ENCODE measurements at places on chromosomes 6 and 20. TPM values are rescaled to one million over a fixed set of nuclear protein-coding genes. Genes with fewer than 3 reads are reported as not detected.
A peak's percentile ranks its signal among the peaks of the same experiment; 100 is the strongest.

DNA sequence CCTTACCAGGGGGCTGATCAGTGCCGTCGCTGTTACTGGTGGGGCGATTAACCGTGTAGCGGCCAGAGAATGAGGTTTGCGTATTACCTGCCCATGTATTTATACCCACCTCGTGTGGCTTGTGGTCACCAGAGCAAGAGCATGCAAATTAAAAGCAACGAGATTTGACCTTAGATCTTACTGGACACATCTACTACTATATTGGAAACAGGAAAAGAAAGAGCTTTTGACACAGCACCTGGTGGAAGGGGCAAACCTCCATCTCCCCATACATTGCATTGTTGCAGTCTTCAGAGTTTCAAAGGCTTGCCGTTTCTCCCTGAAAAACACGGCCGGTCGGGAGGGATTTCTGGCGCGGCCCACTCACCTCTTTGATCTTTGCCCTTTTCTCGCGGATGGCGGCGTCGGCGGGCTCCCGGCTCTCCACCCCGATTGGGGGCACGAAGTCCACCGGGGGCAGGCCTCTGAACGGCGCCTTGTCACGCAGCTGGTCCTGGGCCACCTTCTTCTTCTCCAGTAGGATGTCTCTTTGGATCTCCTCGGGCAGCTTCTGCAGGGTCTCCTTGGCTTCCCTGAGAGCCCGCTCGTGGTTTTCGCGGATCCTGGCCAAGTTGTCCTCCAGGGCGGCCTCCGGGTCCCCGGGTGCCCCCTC lies 1.3 kb downstream of the MAN1A1 start:
- H3K4me3 ChIP-seq = peak overlapping the region; percentile 97
- peaks cover 36% of the 10 kb centered on the region for H3K4me1 ChIP-seq
- DNase-seq = peak; percentile 71
- no peaks in the 10 kb centered on the region for H3K36me3 ChIP-seq

DNA sequence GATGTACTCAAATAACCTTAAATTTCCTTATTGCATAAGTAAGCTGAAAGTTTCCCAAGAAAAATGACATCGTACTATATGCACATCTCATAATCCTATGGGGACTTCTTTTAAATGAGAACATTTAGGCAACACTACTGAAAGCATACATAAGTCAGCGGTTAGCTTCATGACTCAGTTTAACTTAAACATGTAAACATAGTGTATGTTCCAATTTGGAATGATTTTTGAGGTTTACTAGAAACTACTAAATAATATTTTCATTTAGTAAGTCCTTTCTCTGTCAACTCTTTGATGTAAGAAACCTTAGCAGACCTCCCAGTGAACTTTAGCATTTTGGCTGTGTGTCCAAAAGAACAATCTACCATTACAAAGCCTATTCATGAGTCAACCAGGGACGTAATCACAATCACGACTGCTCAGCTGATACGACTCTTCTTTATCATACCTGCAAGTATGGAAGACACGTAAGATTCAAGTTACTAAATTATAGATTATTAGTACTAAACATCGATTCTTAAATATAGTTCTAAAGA lies 19.3 kb downstream of the HIVEP2 start:
- no peaks in the 10 kb centered on the region for H3K36me3 ChIP-seq
- H3K4me3 ChIP-seq = no peak overlapping the region
- no peak for DNase-seq
- no peaks in the 10 kb centered on the region for H3K27me3 ChIP-seq
- peak overlapping the region; percentile 97 for H3K27ac ChIP-seq

GRCh38 chr6:42295181-42295580 lies 77.5 kb upstream of the MRPS10 start:
- DNase-seq = no peak
- H3K36me3 ChIP-seq = no peaks in the 10 kb centered on the region
- H3K27me3 ChIP-seq = no peaks in the 10 kb centered on the region
- no peak overlapping the region for H3K27ac ChIP-seq
- no peaks in the 10 kb centered on the region for H3K4me1 ChIP-seq
- H3K4me3 ChIP-seq = no peak overlapping the region

DNA sequence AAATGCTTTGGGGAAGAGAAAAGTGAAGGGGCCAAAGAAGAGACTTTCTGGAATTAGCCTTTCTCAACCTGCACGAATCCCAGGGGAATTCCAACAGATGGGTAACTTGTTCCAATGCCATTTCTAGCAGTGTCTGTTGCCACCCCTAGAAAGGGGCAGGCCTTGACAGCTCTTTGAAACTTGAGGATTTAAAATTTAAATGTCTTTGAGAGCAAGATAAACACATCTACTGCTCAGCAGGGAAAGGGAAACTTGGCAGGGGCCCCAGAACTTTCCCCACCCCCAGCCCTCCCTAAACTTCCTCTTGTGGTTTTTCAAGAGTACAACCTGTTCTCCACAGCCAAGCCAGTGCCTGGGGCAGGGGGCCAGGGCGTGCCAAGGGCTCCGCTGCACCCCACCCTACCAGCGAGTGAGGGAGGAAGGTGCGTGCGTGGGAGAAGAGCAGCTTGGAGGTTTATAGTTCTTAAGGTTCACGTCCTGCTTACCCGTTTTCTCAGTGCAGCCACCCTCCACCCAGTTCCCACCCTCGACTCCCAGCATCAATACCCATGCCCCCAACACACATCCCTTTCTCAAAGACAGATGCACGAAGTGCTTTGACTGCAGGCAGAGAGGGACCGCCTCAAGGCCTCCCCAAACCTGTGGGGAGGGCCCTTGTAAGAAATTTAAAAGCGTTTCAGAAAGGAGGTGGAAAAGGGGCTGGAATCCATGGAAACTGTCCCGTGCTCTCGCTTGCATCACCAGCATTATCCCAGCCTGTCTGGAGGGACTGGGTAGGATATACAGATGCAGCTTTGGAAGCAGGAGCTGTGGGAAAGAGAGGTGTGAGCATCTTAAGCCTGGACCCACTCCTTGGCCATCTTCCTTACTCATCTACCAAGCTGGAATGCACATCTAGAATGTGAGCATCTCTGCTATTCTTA lies 4.5 kb upstream of the TAF8 start:
- DNase-seq = no peak
- H3K27ac ChIP-seq = peak overlapping the region; percentile 60
- H3K27me3 ChIP-seq = no peaks in the 10 kb centered on the region
- H3K4me1 ChIP-seq = peaks cover 48% of the 10 kb centered on the region
- no peaks in the 10 kb centered on the region for H3K36me3 ChIP-seq

Gene MARCKS
- total RNA-seq = 3.6 TPM

- H3K4me1 ChIP-seq = no peaks in the 10 kb centered on the region
- DNase-seq = no peak
- H3K27ac ChIP-seq = no peak overlapping the region
These were observed 135.7 kb downstream of the ALDH8A1 start for GRCh38 chr6:134814076-134814695.

DNA sequence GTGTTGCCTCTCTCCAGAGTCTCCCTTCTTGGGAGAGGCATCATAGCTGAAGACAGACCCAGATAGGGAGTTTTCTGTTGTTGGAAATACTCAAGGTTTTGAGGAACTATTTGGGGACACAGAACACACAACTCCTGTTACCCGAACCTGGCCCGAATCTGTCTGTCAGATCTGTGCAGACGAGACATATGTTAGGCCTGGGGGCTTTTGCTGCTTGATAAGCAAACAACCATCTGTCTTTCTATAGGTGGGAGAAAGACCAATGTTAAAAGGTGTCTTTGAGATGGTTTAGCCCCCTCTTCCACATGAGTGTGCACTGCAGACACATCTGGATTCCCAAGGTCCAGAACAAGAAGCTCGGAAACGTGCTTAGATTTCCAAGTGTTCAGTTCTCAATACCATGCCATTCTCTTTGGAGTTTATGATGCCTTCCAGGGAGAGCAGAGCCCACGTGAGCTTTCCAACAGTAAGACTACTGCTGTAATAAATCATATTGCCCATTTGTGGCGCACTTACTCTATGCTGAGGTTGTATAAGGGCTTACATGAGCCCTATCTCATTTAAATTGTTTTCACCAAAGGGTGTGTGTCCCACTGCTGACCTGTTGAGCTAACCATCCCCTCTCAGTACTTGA lies 3.8 kb upstream of the STX16 start:
- no peaks in the 10 kb centered on the region for H3K36me3 ChIP-seq
- no peaks in the 10 kb centered on the region for H3K4me1 ChIP-seq
- no peak overlapping the region for H3K27ac ChIP-seq
- no peak for DNase-seq

DNA sequence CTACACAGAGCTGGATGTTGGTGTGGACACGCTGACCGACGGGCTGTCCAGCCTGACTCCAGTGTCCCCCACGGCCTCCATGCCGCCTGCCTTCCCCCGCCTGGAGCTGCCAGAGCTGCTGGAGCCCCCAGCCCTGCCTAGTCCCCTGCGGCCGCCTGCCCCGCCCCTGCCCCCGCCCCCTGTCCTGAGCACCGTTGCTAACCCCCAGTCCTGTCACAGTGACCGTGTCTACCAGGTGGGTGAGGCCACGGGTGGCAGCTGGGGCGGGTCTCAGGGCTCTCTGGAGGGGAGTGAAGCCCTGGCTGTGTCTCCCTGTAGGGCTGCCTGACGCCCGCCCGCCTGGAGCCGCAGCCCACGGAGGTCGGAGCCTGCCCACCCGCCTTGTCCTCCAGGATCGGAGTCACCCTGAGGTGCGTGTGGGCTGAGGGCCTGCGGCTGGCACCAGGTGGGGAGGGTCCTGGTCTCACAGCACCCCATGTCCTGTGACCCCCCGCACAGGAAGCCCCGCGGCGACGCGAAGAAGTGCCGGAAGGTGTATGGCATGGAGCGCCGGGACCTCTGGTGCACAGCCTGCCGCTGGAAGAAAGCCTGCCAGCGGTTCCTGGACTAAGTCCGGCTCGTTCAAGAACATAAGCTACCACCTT lies 2.9 kb downstream of the SLC2A4RG start:
- no peaks in the 10 kb centered on the region for H3K27me3 ChIP-seq
- no peak overlapping the region for H3K27ac ChIP-seq
- no peak overlapping the region for H3K4me3 ChIP-seq
- H3K4me1 ChIP-seq = peaks cover 49% of the 10 kb centered on the region
- no peaks in the 10 kb centered on the region for H3K36me3 ChIP-seq

- H3K4me1 ChIP-seq = no peaks in the 10 kb centered on the region
- no peak overlapping the region for H3K4me3 ChIP-seq
- no peak for DNase-seq
- no peak overlapping the region for H3K27ac ChIP-seq
These were observed 668.9 kb upstream of the CITED2 start for GRCh38 chr6:140043357-140043756.

DNA sequence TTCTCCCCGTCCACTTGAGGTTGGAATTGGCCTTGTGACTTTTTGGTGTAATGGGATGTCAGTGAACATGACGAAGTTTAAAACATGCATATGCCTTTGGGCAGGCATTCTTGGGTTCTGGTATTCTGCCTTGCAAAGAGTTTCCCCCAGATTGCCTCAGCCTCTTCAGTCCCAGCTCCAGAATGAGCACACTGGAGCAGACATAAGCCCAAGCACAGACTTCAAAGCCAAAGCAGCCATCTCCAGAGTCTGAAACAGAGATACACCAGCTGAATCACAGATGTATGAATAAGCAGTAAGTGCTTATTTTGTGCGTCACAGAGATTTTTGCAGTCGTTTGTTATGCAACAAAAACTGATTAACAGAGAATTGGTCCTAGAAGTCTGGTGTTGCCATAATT lies 546.0 kb downstream of the FRK start:
- no peak for DNase-seq
- no peaks in the 10 kb centered on the region for H3K27me3 ChIP-seq
- no peak overlapping the region for H3K4me3 ChIP-seq
- no peak overlapping the region for H3K27ac ChIP-seq
- no peaks in the 10 kb centered on the region for H3K4me1 ChIP-seq

- no peaks in the 10 kb centered on the region for H3K36me3 ChIP-seq
- H3K4me1 ChIP-seq = peaks cover 2% of the 10 kb centered on the region
- H3K27me3 ChIP-seq = no peaks in the 10 kb centered on the region
- no peak for DNase-seq
These were observed 44.9 kb upstream of the TLDC2 start for GRCh38 chr20:36830791-36831691.

- peak overlapping the region; percentile 40 for H3K27ac ChIP-seq
- no peaks in the 10 kb centered on the region for H3K27me3 ChIP-seq
- DNase-seq = peak; percentile 68
- no peaks in the 10 kb centered on the region for H3K36me3 ChIP-seq
These were observed 915 bp downstream of the TMEM63B start for GRCh38 chr6:44128020-44128917.

DNA sequence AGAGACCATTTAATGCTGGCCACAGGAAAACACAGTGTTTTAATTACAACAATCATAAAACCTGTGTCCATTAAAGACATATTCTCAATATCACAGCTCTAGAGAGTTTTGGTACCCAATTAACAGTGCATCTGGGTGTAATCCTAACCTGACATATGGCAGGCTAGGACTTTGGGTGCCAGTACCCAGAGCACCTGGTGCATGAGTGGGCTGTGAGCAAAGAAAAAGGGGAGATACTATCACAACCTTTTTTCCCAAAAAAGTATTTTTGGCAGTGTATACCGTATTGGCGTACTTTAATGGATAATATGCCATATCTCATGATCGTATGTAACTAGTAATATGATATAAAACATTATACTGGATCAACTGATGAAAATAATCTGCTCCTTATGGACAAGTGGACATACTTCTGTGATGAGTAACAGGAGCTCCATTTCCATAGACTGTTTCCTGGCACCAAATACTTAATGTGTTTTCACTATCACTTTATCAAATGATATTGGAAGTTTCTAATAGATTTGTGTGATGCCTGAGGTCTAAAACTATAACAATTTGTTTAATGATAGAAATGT lies 91.7 kb downstream of the COL19A1 start:
- no peak overlapping the region for H3K27ac ChIP-seq
- no peak for DNase-seq
- H3K27me3 ChIP-seq = no peaks in the 10 kb centered on the region
- no peaks in the 10 kb centered on the region for H3K36me3 ChIP-seq
- H3K4me1 ChIP-seq = no peaks in the 10 kb centered on the region
- no peak overlapping the region for H3K4me3 ChIP-seq

DNA sequence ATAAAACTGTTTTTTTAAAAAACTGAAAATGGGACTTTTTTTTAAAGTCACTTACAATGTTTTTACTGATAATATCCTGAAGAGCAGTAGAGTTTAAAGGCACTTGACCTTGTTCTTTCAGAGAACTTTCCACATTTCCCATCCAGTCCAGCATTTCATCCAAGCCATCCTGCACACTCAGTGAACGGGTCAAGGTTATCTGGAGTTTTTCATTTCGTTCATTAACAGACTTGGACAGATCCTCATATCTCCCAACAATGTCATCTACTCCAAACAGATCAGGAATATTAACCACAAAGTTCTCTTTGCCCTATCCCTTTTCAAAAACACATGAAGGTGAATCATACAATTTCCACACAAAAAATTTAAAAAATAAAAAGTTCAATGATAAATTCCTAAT lies 69.1 kb downstream of the DST start:
- no peak overlapping the region for H3K27ac ChIP-seq
- H3K27me3 ChIP-seq = no peaks in the 10 kb centered on the region
- DNase-seq = no peak
- H3K4me1 ChIP-seq = peaks cover 7% of the 10 kb centered on the region
- peaks cover 37% of the 10 kb centered on the region for H3K36me3 ChIP-seq
- H3K4me3 ChIP-seq = no peak overlapping the region

GRCh38 chr6:34717466-34717865 lies 20.9 kb upstream of the ILRUN start:
- H3K36me3 ChIP-seq = no peaks in the 10 kb centered on the region
- no peak overlapping the region for H3K4me3 ChIP-seq
- H3K27ac ChIP-seq = no peak overlapping the region

Gene PTP4A1
- total RNA-seq = 190 TPM
